ENCODE measurements at places on chromosomes 16 and 17. TPM values are rescaled to one million over a fixed set of nuclear protein-coding genes. Genes with fewer than 3 reads are reported as not detected.

Gene PPY
- not detected for total RNA-seq

Gene FTSJ3
- 18.7 TPM for total RNA-seq

Gene DBNDD1
- 0.73 TPM for total RNA-seq

Gene KRTAP16-1
- total RNA-seq: not detected

DNA sequence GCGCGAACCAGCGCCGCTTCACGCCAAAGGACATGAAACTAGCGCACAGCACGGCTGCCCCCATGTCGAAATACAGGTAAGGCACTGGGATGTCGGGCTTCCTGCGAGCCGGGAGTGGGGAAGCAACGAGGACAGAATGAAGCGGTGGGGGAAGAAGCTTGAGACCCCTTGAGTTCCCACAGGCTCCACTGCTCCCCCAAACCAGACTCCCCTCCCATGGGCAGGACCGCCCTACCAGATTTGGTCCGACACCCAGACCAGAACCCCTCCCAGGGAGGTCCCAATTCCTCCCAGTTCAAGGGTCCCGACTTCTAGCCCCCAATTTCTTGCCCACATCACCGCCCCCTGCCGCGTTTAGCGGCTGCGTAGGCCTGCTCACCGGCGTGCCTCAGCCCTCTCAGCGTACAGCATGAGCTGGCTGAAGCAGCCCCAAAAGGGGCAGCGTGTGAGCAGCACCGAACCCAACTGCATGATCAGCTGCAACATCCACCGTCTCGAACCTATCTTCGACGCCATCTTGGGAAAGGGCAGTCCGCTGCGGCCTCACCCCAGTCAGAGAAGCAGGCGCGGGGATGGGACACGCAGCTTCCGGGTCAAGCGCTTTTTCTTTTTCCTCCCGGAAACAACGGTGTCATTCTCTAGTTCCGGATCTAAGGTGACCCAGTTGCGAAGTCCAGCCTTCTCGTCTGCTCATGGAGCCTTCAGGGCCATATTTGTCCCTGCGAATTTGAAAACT is at the start of gene TMEM101:
TSS of gene TMEM101 (minus strand) at position 527 of the 736 bp plus-strand sequence. CDS start at position 516, 11 bp downstream.
- DNase-seq: peak; percentile 92

DNA sequence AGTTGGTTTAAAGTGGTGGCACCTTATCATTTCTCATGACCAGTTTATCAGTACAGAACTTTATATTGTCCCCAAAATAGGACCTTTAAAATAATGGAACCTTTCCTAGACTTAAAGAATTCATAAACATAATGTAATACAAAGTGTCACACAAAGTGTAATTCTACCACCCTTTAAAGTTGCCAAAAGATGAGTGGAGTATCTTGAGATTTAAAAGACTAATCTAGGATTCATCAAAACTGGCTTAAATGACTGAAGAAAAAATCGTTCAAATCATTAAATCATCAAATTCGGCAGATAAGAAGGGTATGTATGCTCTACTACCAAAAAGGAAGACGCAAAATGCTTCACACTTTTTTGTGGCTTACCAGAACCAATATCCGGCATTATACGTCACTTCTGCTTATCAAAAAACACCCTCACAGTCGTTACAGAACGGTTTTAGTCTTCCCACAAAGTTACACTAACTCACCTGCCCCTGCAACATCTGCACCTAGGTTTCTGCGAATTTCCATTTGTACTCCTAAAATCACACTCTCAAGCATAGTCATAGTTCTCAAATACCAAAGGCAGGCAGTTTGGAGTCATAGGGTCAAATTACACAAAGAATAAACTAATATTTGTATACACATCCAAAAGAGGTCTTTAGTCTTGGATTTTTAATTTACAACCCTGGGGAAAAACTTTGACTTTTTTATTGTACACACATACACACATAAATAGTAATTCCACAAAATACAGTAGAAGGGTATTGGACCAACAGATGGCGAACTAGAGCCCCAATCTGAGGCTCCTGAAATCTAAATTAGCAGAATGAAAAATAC is 1.4 kb upstream of the KANSL1 start:
- peak; percentile 65 for DNase-seq

GRCh38 chr17:28328325-28328724 is 6.9 kb downstream of the IFT20 start:
- no peak for DNase-seq

- no peak for DNase-seq
These were observed 25.1 kb upstream of the ABCA3 start for GRCh38 chr16:2365397-2366294.

DNA sequence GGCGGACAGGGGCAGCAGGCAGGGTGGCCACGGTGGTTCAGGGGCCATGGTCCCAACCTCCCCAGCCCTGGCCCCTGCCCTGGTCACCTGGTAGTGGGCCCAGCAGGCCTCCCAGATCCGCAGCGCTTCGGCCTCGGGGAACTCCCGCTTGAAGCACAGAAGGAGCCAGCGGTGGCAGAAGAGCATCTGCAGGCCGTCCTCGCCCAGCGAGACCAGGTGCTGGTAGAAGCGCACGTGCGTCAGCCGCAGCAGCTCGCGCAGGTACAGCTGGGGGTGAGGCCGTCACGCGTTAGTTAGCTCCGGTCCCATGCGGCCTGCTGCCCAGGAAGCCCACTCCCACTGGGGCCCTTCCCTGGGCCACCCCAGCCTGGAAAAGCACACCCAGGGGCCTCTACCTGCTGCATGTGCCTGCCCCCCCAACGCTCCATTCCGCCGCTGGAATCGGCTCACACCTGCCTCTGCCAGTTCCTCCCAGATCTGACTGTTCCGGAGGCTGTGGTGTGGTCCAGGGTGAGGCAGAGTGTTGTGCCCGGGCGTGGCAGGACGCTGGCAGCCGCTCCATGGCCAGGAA is 90.8 kb downstream of the TBC1D16 start:
- no peak for DNase-seq

DNA sequence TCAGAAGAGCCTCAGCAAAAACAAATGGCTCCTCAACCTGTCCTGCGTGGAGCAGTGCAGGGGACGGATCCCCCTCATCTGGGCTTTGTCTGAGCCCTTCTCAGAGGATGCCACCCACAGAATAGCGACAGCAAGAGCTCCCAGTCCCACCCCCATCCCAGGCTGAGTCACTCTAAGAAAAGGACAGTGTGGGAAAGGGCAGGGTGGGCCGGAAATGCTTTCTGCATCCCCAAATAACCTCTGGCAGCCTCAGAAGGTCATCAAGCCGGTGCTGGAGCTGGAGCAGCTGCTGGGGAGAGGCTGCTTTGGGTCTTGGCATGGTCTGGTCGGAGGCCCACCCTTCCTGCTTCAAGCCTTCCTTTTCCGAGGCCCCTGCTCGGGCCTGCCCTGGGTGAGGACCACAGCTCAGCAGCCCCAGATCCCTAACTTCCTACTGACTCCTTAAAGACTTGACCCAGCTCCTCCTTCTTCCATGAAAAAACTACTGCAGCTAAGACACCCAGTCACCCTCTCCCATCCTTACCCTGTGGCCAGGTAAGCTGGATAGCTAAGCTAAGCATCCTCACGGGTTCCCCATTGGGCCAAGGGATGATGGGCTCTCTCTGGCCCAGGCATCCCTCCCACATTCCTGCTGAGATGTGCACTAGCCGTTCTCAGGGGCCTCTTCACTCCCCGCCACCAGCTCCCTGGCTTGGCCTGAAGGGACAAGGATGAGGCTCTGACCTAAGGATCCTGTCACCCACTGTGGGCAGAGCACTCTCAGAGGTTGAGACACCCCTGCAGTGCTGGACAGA is 8.7 kb downstream of the SLC12A4 start:
- peak; percentile 66 for DNase-seq

DNA sequence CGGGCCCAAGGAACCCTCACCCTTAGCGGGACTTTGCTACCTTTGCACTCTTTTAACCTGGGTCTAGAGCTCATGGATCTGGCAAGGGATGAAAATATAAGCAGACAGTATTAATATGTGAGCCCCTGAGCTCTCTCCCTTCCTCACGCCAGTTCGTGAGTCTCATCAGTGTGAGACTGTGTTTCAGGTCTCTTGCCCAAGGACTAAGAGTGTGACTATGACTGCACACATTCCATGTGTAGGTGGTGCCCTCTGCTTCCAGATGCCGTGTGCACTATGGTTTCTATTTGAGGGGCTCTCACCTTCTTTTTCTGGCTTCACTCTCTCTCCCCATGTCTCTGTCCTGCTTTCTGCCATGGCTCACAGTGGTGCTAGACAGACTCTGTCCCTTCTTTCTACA is 40.5 kb downstream of the DHRS7B start:
- peak; percentile 17 for DNase-seq

GRCh38 chr17:42681976-42682721 is at the start of gene CNTNAP1:
Gene CNTNAP1 (plus strand): TSS chr17:42682531. CDS start chr17:42682830, 299 bp downstream.
- peak; percentile 51 for DNase-seq

- peak; percentile 61 for DNase-seq
These were observed 855 bp downstream of the TUFM start for GRCh38 chr16:28845293-28845692.

- no peak for DNase-seq
These were observed 62.9 kb upstream of the MGAT5B start for GRCh38 chr17:76805319-76805718.

- DNase-seq: no peak
These were observed 94.3 kb downstream of the CYLD start for GRCh38 chr16:50836121-50836621.

- peak; percentile 16 for DNase-seq
These were observed 42.2 kb downstream of the TENT4B start for GRCh38 chr16:50195276-50195675.

GRCh38 chr17:16908273-16908672 is 63.6 kb downstream of the TNFRSF13B start:
- no peak for DNase-seq

- no peak for DNase-seq
These were observed 272.4 kb upstream of the CDH11 start for GRCh38 chr16:65394281-65394680.

GRCh38 chr17:78450696-78451345 is 72.4 kb downstream of the PGS1 start:
- DNase-seq: no peak

DNA sequence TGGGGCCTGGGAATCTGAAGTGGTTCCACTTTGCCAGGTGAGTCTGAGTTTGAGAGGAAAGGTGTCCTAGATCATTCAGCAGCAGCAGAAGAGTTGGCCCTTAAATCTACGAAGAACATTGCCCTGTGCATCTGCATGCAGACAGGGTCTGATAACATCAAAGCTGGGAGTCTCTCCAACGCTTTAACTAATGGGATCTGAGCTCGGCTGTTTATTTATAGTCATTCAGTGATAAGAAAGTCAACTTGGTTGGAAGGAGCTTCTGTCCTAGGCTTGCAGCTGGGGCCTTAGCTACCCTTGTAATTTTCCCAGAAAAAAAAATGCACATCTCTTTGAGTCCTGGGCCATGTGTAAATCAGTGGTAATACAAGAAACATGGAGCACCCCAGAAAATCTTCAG is 418.0 kb upstream of the HSBP1 start:
- no peak for DNase-seq

- no peak for DNase-seq
These were observed 34.7 kb downstream of the MRTFB start for GRCh38 chr16:14105760-14106375.

DNA sequence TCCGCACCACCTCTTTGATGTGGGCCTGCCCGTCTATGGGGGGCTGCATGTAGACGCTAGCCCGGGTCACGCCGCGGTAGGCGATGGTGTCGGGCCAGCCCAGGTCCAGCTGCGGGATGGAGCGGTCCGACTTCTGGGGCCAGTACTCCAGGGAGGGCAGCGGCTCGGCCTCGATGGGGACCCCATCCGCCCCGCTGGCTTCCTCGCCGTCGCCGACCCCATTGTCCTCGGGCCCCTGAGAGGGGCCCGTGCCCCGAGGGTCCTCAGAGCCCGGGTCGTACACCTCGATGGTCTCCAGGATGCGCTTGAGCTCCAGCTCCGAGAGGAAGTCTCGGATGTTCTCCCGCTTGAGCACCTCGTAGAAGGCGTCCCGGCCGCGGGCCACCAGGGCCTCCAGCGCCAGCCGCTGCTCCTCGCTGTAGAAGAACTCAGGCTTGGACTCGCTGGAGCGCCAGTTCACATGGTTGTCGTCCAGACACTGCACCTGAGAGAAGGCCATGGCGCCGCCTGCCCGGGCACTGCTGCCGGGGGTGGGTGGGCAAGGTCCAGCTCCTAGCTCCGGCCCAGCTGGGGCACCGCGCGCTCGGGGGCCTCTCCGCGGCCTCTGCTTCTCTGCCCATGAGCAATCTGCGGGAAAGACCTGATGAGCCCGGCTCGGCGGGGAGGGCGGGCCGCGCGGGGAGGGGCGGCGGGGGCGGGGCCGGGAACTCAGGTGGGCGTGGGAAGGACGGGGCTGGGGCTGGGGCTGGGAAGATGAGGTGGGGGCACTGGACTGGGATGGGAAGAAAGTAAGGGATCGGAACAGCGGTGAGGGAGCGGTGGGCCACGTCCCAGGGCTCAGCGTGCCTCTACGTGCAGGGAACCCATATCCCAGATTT is 782 bp downstream of the FAM83G start:
- DNase-seq: peak; percentile 72

GRCh38 chr17:76735006-76735405 is 2.1 kb downstream of the SRSF2 start:
- peak; percentile 67 for DNase-seq

DNA sequence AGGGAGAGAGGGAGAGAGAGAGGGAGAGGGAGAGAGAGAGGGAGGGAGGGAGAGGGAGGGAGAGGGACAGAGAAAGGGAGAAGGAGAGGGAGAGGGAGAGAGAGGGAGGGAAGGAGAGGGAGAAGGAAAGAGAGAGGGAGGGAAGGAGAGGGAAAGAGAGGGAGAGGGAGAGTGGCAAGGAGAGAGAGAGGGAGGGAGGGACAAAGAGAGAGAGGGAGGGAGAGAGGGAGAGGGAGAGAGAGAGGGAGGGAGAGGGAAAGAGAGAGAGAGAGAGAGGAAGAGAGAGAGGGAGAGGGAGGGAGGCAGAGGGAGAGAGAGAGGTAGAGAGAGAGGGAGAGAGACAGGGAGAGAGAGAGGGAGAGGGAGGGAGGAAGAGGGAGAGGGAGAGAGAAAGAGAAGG is 73.5 kb downstream of the AXIN2 start:
- no peak for DNase-seq

DNA sequence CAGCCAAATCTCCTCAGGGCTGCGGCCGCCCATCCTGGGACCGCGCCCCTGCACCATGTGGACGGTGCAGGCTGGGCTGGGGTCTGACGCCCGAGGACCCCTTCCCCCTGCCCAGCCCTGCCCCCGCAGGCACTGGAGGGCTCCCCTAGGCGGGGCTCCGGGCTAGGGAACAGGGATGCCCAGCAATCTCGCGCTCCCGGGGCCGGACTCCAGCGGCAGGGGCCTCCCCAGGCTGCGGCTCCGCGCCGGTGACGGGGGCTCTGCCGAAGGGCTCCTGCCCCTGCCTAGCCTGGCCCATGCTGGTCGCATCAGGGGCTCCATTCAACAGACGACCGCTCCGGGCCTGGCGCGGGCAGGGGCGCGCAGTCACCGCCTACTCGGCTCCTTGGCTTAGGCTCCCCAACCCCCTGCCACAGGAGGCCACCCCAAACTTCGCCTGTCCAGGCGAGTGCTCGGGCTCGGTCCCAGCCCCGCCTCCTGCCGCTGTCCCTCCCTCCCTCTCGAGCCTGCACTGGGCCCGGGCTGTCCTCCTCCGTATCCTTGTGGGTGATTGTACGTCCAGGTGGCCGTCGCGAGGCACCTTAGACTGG is 27.4 kb upstream of the ADORA2B start:
- DNase-seq: no peak

Measured in stomach (tissue), 19 donors.